Endothelial cell of umbilical vein (primary cell): ENCODE measurements at places on chromosomes 2 and 18.

GRCh38 chr18:64379662-64380061 is 230.8 kb upstream of the LINC00305 start:
- H3K4me3 ChIP-seq, result no peak overlapping the region
- no peak for DNase-seq
- H3K27me3 ChIP-seq, result no peaks in the 10 kb centered on the region
- H3K4me1 ChIP-seq, result no peaks in the 10 kb centered on the region
- no peak overlapping the region for H3K27ac ChIP-seq

GRCh38 chr18:67428805-67429204 is 87.7 kb downstream of the DSEL start:
- H3K36me3 ChIP-seq, result no peaks in the 10 kb centered on the region
- no peak overlapping the region for H3K4me3 ChIP-seq
- H3K27ac ChIP-seq, result no peak overlapping the region

GRCh38 chr2:230684270-230685168 is 28.1 kb upstream of the CAB39 start:
- H3K27ac ChIP-seq, result no peak overlapping the region
- H3K4me3 ChIP-seq, result no peak overlapping the region
- H3K36me3 ChIP-seq, result no peaks in the 10 kb centered on the region
- peak; percentile 41 for DNase-seq
- H3K4me1 ChIP-seq, result peaks cover 9% of the 10 kb centered on the region
- no peaks in the 10 kb centered on the region for H3K27me3 ChIP-seq

DNA sequence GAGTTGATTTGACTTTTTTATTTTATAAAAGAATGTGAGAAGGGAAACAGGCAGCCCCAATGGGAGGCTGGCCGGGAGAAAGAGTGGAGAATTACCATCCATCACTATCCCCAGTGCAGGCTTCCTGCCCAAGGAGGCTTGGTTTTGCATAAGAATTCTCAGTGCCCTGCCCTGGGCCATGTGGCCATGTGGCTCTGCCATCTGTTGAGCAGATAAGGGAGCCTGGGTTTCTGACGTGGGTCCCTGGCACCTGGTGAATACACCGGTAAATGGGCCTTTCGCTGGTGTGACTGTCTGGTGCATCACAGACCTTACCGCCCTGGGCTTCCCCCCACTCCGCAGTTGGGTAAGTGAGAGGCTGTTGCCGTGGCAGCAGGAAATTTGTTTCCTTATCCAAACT is 54.5 kb upstream of the TMEM163 start:
- H3K36me3 ChIP-seq, result no peaks in the 10 kb centered on the region
- DNase-seq, result peak; percentile 21
- H3K27ac ChIP-seq, result no peak overlapping the region
- no peak overlapping the region for H3K4me3 ChIP-seq

GRCh38 chr18:75563150-75563549 is 135.6 kb upstream of the SMIM21 start:
- DNase-seq, result no peak
- no peak overlapping the region for H3K4me3 ChIP-seq
- H3K27me3 ChIP-seq, result no peaks in the 10 kb centered on the region
- no peaks in the 10 kb centered on the region for H3K4me1 ChIP-seq
- H3K36me3 ChIP-seq, result no peaks in the 10 kb centered on the region
- no peak overlapping the region for H3K27ac ChIP-seq

GRCh38 chr2:95276244-95276887 is 2.1 kb downstream of the PROM2 start:
- no peaks in the 10 kb centered on the region for H3K4me1 ChIP-seq
- no peak for DNase-seq
- no peak overlapping the region for H3K27ac ChIP-seq
- no peaks in the 10 kb centered on the region for H3K36me3 ChIP-seq
